ENCODE measurements at places on chromosomes 12 and 14. TPM values are rescaled to one million over a fixed set of nuclear protein-coding genes. Genes with fewer than 3 reads are reported as not detected.

The SBNO1 gene
- total RNA-seq: 22.6 TPM

The SLC2A14 gene
- total RNA-seq: 0.63 TPM

The TSFM gene
- total RNA-seq: 77.1 TPM

The GALNT8 gene
- total RNA-seq: not detected

The SDS gene
- total RNA-seq: 2.1 TPM

All from A549 treated with Hydrocortisone at 1 μM for 4 hours (cell line).